Subcutaneous adipose tissue (tissue), 4 donors: ENCODE measurements at places on chromosomes 3 and 15. TPM values are rescaled to one million over a fixed set of nuclear protein-coding genes. Genes with fewer than 3 reads are reported as not detected.

The SRGAP3 gene
- 14.1 TPM for total RNA-seq

The CRABP1 gene
- not detected for total RNA-seq

The CALML4 gene
- 5.7 TPM for total RNA-seq

The TIMP4 gene
- total RNA-seq, result 97.2 TPM

The CCR9 gene
- total RNA-seq, result not detected

The HEXA gene
- 210 TPM for total RNA-seq

The ECE2 gene
- total RNA-seq, result not detected

The XXYLT1 gene
- total RNA-seq, result 10.1 TPM

The SLC24A5 gene
- total RNA-seq, result not detected

The OR4F6 gene
- not detected for total RNA-seq

The MST1R gene
- 0.51 TPM for total RNA-seq

The LPCAT4 gene
- 14.8 TPM for total RNA-seq

The SLC22A13 gene
- 0.51 TPM for total RNA-seq

The LRRC31 gene
- total RNA-seq, result not detected

The FGF7 gene
- 29.2 TPM for total RNA-seq

The FILIP1L gene
- 42.3 TPM for total RNA-seq
